Activated CD8-positive, alpha-beta T cell treated with anti-CD3 and anti-CD28 coated beads for 36 hours (primary cell): ENCODE measurements at places on chromosomes 7 and 10. TPM values are rescaled to one million over a fixed set of nuclear protein-coding genes. Genes with fewer than 3 reads are reported as not detected.

Gene SPDYE9
- total RNA-seq = not detected

GRCh38 chr7:116434820-116435341 is 64.7 kb upstream of the CAV2 start:
- no peak for DNase-seq

GRCh38 chr10:7984896-7985295 is 69.6 kb upstream of the GATA3 start:
- DNase-seq = no peak

DNA sequence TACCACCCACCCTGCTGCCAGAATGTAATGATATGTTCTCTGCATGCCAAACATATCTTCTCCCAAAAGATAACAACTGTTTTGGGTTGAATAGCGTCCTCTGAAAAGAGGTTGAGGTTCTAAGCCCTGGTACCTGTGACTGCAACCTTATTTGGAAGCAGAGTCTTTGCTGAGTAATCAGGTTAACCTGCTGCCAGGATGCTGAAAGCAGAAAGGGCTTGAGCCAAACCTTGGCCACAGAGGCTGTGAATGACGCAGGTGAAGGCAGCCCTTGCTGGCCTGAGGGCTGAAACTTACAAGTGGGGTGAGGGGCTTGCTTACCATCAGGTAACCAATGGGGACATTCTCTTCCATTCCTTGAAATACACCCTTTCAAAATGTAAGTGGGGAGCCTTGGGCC is 151.8 kb upstream of the RHEB start:
- no peak for DNase-seq

- DNase-seq = no peak
Observed at GRCh38 chr7:90155206-90155605, 937 bp downstream of the STEAP1 start.

Gene WNT8B
- 0.47 TPM for total RNA-seq

Gene LRMDA
- total RNA-seq = not detected

- no peak for DNase-seq
Observed at GRCh38 chr10:120644556-120645410, 187.8 kb downstream of the PLPP4 start.

DNA sequence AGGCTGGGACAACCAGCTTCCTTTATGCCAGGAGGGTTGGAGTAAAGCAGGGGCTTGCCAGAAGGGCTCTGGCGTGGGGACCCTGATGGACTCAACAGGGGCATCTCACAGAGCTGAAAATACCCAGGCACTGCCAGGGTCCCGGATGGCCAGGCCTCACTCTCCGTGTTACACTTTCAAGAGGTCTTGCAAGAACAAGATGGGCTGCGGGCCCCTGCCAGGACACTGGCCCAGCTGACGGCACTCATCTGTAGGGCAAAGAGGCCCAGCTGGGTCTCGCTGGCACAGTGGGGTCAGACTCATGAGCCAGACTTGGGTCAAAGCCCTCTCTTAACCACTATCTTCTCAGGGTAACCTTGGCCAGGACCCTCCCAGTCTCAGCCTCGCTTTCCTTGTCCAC is 90.9 kb downstream of the FAM53B start:
- no peak for DNase-seq

DNA sequence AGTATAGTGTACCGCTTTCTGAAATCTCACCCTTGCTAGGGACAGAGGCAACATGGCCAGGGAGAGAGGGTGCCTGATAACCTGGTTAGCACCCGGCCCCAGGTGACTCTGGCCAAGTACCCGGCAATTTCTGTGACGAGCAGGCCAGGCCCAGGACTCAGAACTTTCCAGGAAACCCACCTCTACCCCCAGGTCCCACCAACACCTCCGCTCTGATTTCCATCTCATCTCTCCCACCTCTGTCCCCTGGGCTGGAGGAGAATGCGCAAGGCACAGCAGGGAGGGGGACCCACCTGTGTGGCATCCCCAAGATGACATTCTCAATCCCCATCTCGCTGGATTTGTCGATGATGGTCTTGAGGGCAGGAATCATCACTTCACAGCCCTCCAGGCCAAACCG is 11.6 kb downstream of the OGDHL start:
- DNase-seq = no peak

DNA sequence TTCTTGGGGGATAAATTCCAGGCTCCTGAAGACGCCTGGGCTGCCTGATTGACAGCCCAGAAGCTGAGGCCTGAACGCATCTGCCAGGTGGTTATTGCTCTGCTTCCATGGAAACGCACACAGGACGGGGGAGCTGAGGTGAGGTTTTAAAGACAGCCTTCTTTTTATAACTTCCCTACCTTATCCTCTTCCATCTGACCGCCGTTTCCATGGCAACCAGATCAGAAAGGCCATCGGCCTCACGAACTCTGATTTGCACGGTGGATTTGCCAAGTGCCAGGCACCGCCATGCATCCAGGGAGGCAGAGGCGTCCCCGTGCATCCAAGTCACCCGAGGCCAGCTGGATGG is 260.9 kb downstream of the ADARB2 start:
- DNase-seq = no peak

DNA sequence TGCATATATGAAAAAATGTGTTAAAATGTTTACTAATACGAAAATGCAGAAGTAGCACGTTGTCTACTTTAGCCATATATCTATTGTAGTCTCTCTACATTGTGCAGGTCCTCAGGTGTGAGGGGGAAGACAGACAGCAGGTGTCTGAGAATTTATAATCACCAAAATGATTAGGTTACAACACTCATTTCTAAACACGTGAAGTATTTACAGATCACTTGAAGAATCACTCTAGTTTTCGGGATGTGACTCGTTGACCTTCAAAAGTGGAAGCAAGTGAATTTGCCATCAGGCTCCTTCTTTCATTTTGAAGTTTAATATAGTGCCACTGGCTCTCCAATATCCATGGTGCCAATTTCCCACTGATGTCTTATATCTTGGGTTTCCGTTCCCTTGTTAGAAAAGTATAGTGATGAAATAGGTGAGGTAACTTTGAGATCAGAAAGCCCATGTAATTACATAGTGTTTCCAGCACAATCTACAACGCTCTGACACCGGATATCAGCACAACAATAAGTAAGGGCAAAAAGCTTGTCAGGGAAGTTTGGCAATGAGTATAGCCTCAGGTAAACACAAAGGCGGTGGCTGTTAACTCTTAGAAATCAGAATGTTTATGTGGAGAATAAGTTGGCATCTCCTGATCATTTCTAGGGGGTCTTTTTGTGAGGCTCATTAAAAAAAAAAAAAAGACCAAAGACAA is 57.5 kb upstream of the SP4 start:
- peak; percentile 14 for DNase-seq

Gene SLC26A3
- total RNA-seq = not detected

Gene ANXA11
- total RNA-seq = 226 TPM

- DNase-seq = no peak
Observed at GRCh38 chr10:33398796-33399195, 64.3 kb upstream of the NRP1 start.

GRCh38 chr10:28719789-28720436 is 42.6 kb downstream of the BAMBI start:
- DNase-seq = no peak

DNA sequence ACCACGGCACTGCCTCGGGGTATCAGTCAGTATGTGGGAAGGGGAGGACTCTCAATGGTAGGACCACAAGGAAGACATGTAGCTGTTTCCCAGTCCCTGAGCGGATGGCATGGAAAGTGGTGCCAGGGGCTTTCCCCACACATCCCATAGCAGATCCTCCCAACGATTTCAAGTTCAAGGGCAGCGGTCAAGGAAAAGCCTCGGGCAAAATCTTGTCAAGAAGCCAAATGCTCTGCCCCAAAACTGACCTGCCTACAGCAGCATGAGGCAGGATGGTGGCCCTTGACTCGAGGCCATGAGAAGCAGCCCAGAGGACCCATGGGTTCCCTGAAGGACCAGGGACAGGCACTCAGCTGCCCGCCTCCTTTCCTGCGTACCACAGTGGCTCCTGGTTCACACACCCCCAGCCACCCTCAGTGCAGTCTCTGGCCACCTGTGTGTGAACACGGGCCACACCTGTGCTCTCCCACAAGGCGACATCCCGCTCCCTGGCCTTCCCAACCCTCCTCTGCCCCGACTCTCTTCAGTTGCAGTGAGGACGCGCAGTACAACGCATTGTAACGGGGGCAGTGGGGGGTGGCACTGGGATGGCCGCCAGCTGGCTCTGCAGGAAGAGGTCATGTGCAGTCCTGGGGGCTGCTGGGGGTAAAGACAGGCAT is 43.6 kb downstream of the CTBP2 start:
- DNase-seq = no peak

GRCh38 chr7:106283831-106284713 is 711 bp downstream of the NAMPT start:
- peak; percentile 69 for DNase-seq

- no peak for DNase-seq
Observed at GRCh38 chr10:110818311-110819256, 53.1 kb upstream of the PDCD4 start.

- DNase-seq = no peak
Observed at GRCh38 chr10:3853547-3854303, 68.7 kb upstream of the KLF6 start.

- no peak for DNase-seq
Observed at GRCh38 chr7:66564045-66564444, 64.6 kb upstream of the KCTD7 start.

- DNase-seq = peak; percentile 93
Observed at GRCh38 chr10:132307823-132308586, at the start of gene STK32C. Gene STK32C, minus strand, starts transcription at chr10:132307950. Its CDS starts 117 bp downstream, at chr10:132307833.

DNA sequence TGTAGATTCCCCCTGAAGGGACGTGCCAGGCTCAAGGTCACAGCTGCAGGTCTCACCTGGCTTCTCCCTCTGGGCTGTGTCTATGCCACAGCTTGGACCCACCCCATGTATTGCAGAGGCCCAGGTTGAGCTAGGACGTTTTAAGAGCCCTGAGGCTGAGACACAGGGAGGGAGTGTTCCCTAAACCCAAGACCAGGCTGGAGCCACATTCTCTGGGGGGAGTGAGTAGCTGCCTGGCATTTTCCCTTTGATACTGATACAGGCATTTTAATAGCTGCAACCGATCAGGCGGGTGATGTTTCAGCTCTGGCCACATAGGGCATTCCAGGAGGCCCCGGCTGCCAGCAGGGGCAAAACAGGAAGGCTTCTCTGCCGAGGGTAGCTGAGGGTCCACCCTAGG is 13.4 kb downstream of the COL13A1 start:
- no peak for DNase-seq

Gene HIBADH
- 20.9 TPM for total RNA-seq

GRCh38 chr7:99737726-99738125 is 2.7 kb upstream of the CYP3A7 start:
- DNase-seq = no peak

Gene CYP2C19
- total RNA-seq = not detected
